CD8-positive, alpha-beta T cell (primary cell): ENCODE measurements at places on chromosomes 11 and 22.

- DNase-seq, result no peak
These were observed 944 bp downstream of the C11orf86 start for GRCh38 chr11:66976028-66976467.

- DNase-seq, result no peak
These were observed 6.0 kb upstream of the XKR3 start for GRCh38 chr22:16831257-16831656.

DNA sequence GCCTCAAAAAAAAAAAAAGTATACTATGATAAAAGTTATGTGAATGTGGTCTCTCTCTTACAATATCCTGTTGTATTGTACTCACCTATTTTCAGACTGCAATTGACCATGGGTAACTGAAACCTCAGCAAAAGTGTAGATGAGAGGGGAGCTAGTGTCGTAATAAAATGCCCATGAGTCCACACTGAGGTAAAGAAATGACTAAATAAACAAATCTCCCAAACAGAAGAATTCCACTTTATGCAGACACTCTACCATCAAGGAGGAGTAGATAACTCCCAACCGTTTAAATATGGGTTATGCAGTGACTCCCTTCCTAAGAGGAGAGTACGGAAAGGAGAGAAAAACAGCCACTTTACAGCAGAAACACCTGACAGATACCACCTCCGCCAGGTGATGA, 14.6 kb downstream of the GNB1L start:
- no peak for DNase-seq

DNA sequence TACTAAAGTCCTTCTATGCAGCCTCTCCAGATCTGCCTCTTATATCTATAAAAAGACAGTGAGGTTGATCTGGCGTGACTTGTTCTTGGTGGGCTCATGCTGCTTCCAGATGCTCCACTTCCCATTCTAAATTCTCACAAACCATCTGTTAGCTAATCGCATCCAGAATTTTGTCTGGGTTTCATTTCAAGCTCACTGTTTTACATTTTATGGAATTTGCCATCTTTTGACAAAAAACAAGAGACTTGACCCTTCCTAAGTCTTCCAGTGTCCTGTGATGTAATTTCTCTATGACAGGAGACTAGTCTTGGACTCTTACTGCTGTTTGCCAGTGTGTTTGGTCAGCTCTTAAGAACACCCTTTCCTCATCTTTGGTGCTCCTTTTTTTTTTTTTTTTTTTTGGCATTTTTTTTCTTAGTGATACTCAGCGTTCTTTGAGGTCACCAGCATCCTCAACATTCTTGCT, 23.0 kb downstream of the CRKL start:
- no peak for DNase-seq

DNA sequence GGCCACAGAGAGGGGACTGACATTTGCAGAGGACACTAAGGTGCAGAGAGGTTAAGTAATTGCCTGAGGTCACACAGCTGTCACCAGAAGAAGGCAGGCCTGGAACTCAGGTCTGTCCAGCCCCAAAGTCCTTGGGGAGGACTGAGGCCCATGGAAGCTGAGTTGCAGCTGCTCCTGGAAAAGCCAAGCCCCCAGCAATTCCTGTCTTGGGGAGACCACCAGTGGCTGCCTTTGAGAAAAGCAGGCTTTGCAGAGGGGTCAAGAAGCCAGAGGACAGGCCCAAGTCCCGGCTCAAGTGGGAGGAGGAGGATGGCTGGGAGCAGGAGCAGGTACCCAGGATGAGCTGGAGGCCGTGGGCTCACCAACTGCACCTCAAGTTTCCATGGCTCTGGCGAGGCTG, 3.4 kb downstream of the NFAM1 start:
- no peak for DNase-seq

DNA sequence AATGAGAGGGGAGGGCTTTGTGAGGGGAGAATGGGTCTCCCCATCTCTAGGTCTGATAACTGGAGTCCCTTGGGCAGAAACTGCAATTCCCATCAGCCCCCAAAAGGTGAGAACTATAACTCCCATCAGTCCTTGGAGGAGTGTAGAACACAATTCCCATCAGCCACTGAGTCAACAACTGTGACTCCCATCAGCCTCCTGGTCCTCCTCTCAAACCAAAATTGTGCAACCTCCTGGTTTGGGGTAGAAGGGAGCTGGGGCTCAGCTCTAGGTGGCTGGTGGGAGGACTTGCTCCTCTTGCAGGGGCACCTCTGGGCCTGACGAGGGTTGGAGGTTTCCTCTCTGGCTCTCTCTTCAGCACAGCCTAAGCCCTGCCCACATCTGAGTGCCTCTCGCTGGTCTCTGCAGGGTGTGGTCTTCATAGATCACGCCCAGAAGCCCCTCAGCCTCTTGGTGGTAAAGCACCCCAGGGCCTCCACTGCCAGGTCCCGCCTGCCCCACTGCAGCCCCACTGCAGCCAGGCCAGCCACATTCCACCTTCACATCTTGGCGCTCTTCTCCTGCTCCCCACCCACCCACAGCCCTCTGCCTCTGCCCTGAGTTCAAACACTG, 18.5 kb downstream of the SLC22A12 start:
- no peak for DNase-seq

- no peak for DNase-seq
These were observed 8.4 kb upstream of the MMP12 start for GRCh38 chr11:102883141-102883540.

DNA sequence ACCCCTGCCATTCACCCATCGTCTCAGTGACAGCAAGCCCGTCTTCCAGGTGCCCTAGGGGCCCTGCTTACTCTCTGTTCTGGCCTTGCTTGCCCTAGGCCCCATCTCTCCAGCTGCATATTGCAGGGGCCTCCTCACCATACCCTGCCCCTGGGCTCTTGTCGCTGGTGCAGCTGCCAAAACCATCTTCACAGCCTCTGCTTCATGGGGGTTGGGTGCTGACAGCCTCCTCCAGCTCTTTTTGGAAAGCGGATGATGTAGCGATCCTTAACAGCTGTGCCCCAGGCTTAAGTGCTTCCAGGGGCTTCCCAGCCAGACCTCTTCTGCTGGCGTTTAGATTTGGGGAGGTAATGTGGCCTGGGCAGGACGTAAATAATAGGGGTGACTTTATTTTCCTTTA, 61.2 kb upstream of the SUSD2 start:
- DNase-seq, result no peak

- no peak for DNase-seq
These were observed 25.6 kb downstream of the PARVB start for GRCh38 chr22:44049486-44050231.

GRCh38 chr22:30396871-30397655, at the start of gene SEC14L2:
Gene SEC14L2, plus strand, starts transcription at chr22:30397018. Its CDS starts 99 bp downstream, at chr22:30397117.
- peak; percentile 68 for DNase-seq

- no peak for DNase-seq
These were observed 28.2 kb downstream of the SIK3 start for GRCh38 chr11:117070016-117070415.

- no peak for DNase-seq
These were observed 229.7 kb upstream of the NCAM1 start for GRCh38 chr11:112731538-112731937.

DNA sequence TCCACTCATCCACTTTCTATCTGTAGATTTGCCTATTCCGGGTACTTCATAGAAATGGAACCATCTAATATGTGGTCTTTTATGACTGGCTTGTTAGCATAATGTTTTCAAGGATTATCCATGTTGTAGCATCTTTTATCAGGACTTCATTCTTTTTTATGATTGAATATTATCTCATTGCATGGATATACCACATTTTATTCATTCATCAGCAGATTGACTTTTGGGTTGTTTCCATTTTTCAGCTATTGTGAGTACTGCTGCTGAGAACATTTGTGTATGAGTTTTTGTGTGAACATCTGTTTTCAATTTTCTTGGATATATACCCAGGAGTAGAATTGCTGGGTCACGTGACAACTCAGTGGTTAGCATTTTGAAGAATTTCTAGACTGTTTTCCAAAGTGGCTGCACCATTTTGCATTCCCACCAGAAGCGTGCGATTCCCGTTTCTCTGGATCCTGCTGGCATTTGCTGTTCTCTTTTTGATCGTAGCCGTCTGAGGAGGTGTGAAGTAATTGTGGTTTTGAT, 8.9 kb downstream of the DERL3 start:
- DNase-seq, result no peak

DNA sequence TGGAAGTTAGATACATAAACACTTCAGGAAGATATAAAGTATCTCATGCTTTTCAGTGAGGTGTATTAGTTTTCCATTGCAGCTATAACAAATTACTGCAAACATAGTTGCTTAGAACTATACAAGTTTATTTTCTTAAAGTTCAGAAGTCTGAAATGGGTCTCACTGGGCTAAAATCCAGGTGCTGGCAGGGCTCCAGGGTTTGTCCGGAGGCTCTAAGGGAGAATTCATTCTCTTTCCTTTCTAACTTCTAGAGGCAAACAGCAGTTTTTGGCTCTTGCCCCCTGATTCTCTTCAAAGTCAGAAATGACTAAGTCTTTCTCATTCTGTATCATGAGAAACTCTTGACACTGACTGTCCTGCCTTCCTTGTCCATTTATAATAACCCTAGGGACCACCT, 138.8 kb downstream of the AASDHPPT start:
- no peak for DNase-seq

DNA sequence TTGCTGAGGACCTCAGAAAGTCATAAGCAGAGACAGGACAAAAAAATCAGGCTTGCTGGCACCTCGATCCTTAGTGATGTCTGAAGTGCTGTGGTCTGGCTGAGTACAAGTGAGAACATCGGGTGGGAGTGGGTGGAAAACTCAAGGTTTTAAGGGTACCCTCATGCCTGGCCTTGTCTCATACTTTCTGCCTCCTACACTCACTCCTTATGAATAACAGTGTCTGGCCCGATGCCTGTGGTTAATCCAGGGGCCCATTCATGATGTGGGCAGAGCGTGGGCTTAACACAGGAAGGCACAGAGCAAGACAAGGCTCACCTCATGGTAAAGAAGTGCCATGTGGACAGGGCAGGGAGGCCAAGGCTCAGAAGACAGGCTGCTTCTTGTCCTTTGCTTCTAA, 11.0 kb upstream of the UCP3 start:
- DNase-seq, result no peak

DNA sequence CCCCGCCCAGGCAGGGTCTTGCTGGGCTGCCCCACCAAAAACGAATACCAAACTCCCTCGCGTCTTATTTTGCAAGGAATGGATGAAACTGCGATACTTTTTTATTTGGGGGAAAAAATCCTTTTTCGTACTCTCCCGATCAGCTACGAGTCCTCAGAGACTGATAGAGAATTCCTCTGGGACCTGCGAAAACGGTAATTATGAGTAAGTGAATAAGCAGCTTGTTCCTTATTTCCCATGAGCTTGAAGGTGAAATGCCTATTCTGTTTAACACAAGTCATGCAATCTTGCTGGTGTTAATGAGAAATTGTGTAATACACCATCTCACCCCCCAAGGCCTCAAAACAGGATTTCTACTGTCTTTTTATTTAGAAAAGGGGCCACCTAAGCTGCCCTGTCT, 5.5 kb downstream of the GRK3 start:
- DNase-seq, result no peak
